ENCODE measurements at places on chromosomes 11 and 22. TPM values are rescaled to one million over a fixed set of nuclear protein-coding genes. Genes with fewer than 3 reads are reported as not detected.

Gene GRAP2
- 5.0 TPM for total RNA-seq

Gene SLC17A6
- total RNA-seq, result not detected

Gene KCNJ5
- 10.9 TPM for total RNA-seq

Gene PIH1D2
- total RNA-seq, result 1.4 TPM

Gene FLRT1
- total RNA-seq, result 1.4 TPM

Gene APOA5
- not detected for total RNA-seq

- H3K4me1 ChIP-seq, result peaks cover 45% of the 10 kb centered on the region
- DNase-seq, result peak; percentile 60
- H3K27ac ChIP-seq, result peak overlapping the region; percentile 9
- no peak overlapping the region for H3K4me3 ChIP-seq
These were observed 5.0 kb downstream of the TUB start for GRCh38 chr11:8086001-8086479.

DNA sequence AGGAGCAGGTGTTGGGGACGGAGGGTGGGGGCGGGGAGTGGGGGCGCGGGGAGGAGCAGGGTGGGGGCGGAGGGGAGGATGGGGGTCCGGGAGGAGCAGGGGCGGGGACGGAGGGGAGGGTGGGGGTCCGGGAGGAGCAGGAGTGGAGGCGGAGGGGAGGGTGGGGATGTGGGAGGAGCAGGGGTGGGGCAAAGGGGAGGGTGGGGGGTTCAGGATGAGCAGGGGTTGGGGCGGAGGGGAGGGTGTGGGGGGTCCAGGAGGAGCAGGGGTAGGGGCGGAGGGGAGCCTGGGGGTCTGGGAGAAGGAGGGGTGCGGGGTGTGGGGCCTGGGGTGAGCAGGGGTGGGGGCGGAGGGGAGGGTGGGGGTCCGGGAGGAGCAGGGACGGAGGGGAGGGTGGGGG is 17.1 kb downstream of the CRELD2 start:
- H3K27me3 ChIP-seq, result no peaks in the 10 kb centered on the region
- H3K27ac ChIP-seq, result peak overlapping the region; percentile 94
- no peaks in the 10 kb centered on the region for H3K36me3 ChIP-seq
- DNase-seq, result no peak
- peaks cover 68% of the 10 kb centered on the region for H3K4me1 ChIP-seq

- no peak overlapping the region for H3K4me3 ChIP-seq
- H3K36me3 ChIP-seq, result no peaks in the 10 kb centered on the region
- DNase-seq, result no peak
These were observed 1.1 kb upstream of the OR10A5 start for GRCh38 chr11:6844356-6844755.

- no peak for DNase-seq
- H3K27ac ChIP-seq, result no peak overlapping the region
- no peaks in the 10 kb centered on the region for H3K27me3 ChIP-seq
- H3K4me3 ChIP-seq, result no peak overlapping the region
- no peaks in the 10 kb centered on the region for H3K36me3 ChIP-seq
These were observed 2.9 kb downstream of the LDLRAD3 start for GRCh38 chr11:35946766-35947165.

DNA sequence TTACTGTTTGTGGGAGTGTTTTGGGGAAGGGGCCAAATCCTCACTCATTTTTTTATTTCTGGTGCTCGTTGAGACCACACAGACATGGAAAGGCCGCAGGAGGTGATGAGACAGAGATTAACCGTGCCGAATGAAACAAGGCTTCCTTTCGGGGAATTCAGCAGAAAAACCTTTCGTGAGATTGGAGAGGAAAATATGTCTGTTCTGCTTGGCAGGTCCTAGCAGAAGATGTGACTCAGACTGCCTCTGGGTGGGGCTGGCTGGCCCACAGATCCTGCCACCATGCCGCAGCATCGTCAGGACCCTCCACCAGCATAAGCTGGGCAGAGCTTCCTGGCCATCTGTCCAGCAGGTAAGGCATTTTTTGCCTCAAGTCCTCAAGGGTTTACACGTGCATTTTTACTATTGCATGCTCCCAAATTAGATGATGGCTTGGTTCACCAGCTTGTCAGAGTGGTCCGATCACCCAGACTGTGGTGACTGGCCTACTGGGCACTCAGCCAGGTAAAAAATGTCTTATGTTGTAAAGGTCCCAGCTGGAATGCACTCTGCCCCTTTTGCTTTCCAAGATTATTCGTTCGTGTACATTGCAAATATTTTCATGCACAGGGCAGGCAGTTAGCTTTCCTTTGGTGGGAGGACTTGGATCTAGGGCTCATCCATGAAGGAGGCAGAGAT is 1.5 kb downstream of the DDB2 start:
- H3K27me3 ChIP-seq, result no peaks in the 10 kb centered on the region
- DNase-seq, result peak; percentile 29
- peak overlapping the region; percentile 95 for H3K27ac ChIP-seq
- H3K4me1 ChIP-seq, result peaks cover 26% of the 10 kb centered on the region
- H3K36me3 ChIP-seq, result peaks cover 12% of the 10 kb centered on the region
- peak overlapping the region; percentile 76 for H3K4me3 ChIP-seq

GRCh38 chr11:69939551-69940245 is 120.5 kb upstream of the FGF3 start:
- H3K27ac ChIP-seq, result peak overlapping the region; percentile 81
- H3K4me1 ChIP-seq, result peaks cover 26% of the 10 kb centered on the region
- H3K4me3 ChIP-seq, result peak overlapping the region; percentile 29
- DNase-seq, result peak; percentile 88

- H3K4me3 ChIP-seq, result no peak overlapping the region
- H3K27ac ChIP-seq, result no peak overlapping the region
- H3K27me3 ChIP-seq, result no peaks in the 10 kb centered on the region
- H3K36me3 ChIP-seq, result no peaks in the 10 kb centered on the region
- no peaks in the 10 kb centered on the region for H3K4me1 ChIP-seq
These were observed 6.4 kb downstream of the MMP12 start for GRCh38 chr11:102868339-102868738.

DNA sequence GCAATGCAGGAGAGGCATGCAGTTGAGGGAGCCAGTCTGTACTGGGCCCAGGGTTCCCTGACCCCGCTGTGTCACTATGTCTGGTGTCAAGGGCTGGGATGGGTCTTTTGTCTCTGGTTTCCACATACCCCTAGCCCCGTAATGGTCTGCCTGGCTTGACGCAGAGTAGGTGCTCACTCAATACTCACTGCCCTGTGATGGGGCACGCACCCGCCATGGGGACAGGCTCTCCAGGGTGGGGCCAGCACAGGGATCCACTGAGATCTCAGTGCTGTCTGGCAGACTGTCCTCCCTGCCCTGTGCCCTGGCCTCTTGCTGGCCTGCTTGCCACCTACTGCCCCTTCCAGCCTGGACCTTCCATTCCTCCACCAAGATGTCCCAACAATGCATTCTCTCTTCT is 101.7 kb upstream of the CD82 start:
- H3K36me3 ChIP-seq, result no peaks in the 10 kb centered on the region
- H3K4me3 ChIP-seq, result no peak overlapping the region

GRCh38 chr22:41532908-41533825 is 11.1 kb downstream of the POLR3H start:
- peak; percentile 87 for DNase-seq
- peaks cover 21% of the 10 kb centered on the region for H3K4me1 ChIP-seq

GRCh38 chr22:35313311-35314121 is 13.8 kb downstream of the TOM1 start:
- peak overlapping the region; percentile 87 for H3K27ac ChIP-seq
- no peaks in the 10 kb centered on the region for H3K27me3 ChIP-seq
- DNase-seq, result peak; percentile 85
- H3K4me3 ChIP-seq, result no peak overlapping the region

GRCh38 chr22:45876136-45877035 is 100.6 kb downstream of the WNT7B start:
- no peak overlapping the region for H3K27ac ChIP-seq
- H3K36me3 ChIP-seq, result no peaks in the 10 kb centered on the region
- H3K4me3 ChIP-seq, result no peak overlapping the region
- H3K4me1 ChIP-seq, result peaks cover 4% of the 10 kb centered on the region
- DNase-seq, result no peak

- no peaks in the 10 kb centered on the region for H3K36me3 ChIP-seq
- H3K4me1 ChIP-seq, result no peaks in the 10 kb centered on the region
- H3K27me3 ChIP-seq, result no peaks in the 10 kb centered on the region
- no peak overlapping the region for H3K27ac ChIP-seq
- no peak for DNase-seq
- H3K4me3 ChIP-seq, result no peak overlapping the region
These were observed 45.5 kb upstream of the GLYATL1B start for GRCh38 chr11:59040607-59041006.

GRCh38 chr11:122664188-122664587 is 8.7 kb downstream of the UBASH3B start:
- H3K4me1 ChIP-seq, result no peaks in the 10 kb centered on the region
- no peak overlapping the region for H3K4me3 ChIP-seq
- H3K27me3 ChIP-seq, result no peaks in the 10 kb centered on the region
- DNase-seq, result no peak
- no peak overlapping the region for H3K27ac ChIP-seq

DNA sequence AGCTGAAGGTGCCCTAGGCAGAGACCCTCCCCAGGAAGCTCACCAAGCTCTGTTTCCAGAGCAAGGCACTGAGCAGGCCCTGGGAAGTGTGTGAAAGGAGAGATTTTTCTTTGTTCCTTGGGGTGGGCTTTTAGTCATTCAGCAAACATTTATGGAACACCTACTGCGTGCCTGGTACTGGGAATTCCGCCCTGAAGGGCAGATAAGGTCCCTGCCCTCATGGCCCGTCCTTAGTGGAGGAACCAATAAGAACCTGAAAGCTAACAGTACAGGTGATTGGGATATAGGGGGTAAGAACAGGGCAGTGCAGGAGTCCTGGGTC is 3.9 kb downstream of the TMEM134 start:
- peak overlapping the region; percentile 93 for H3K27ac ChIP-seq
- H3K36me3 ChIP-seq, result no peaks in the 10 kb centered on the region
- H3K27me3 ChIP-seq, result no peaks in the 10 kb centered on the region
- H3K4me1 ChIP-seq, result peaks cover 21% of the 10 kb centered on the region
- peak overlapping the region; percentile 61 for H3K4me3 ChIP-seq
- DNase-seq, result no peak

DNA sequence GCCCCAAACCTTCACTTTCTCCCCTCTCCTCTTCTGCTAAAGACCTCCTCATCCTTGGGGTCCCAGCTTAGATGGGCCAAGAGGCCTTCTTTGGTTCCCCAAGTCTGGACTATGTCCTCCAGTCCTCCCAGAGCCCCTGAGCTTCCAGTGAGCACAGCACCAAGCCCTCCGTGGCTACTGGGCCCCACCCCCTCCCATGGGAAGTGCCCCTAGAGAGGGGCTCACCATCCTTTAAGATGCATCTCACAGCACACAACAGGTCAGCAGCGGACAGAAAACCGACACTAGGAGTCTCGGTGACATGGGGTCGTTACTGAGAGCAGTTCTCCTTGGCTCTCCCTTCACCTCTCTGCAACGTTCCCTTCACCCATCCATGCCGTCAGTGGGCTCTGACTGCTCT is 2.7 kb downstream of the LRRC32 start:
- H3K4me1 ChIP-seq, result peaks cover 59% of the 10 kb centered on the region
- H3K27me3 ChIP-seq, result no peaks in the 10 kb centered on the region
- peak overlapping the region; percentile 70 for H3K4me3 ChIP-seq
- H3K36me3 ChIP-seq, result no peaks in the 10 kb centered on the region

- H3K4me3 ChIP-seq, result no peak overlapping the region
- H3K27me3 ChIP-seq, result no peaks in the 10 kb centered on the region
- DNase-seq, result no peak
- no peaks in the 10 kb centered on the region for H3K36me3 ChIP-seq
These were observed 132.2 kb upstream of the CTSC start for GRCh38 chr11:88469561-88470225.

DNA sequence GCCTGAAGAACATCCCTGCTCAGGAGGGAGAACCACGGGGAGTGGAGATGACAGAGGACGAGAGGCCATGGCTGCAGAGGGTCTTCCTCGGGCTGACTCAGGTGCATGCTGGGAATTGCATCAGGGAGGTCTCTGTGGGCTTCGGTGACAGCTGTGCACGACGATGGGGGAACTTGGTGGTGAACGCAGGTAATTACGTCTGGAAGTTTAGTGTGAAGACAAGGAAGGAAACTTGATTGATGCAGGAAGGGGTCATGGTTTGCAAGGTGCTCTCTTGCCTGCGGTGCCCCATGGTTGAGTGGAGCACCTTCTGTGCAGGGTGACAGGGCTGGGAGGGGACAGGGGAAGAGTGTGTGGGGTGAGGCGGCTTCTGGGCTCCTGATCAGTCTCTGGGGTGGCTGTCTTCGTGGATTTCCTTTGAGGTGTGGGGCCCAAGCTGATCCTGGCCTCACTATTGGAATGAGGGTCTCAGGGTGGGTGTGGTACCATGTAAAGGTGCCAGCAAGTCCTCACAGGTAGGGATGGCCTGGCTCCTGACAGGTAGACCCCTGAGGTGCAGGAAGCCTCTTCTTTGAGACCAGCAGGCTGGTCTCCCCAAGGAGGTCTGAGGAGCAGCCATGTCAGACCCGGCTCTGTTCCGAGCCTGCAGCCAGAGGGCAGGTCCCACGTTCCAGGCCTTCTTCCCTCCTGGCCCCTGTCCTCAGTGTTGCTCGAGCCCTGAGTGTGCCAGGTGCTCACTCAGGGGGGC is 1020.1 kb downstream of the TBC1D22A start:
- no peak overlapping the region for H3K27ac ChIP-seq
- no peaks in the 10 kb centered on the region for H3K27me3 ChIP-seq
- H3K36me3 ChIP-seq, result no peaks in the 10 kb centered on the region

Data from heart left ventricle (tissue), 16 donors.